Central memory CD8-positive, alpha-beta T cell (primary cell): ENCODE measurements at places on chromosomes 1 and 21.

DNA sequence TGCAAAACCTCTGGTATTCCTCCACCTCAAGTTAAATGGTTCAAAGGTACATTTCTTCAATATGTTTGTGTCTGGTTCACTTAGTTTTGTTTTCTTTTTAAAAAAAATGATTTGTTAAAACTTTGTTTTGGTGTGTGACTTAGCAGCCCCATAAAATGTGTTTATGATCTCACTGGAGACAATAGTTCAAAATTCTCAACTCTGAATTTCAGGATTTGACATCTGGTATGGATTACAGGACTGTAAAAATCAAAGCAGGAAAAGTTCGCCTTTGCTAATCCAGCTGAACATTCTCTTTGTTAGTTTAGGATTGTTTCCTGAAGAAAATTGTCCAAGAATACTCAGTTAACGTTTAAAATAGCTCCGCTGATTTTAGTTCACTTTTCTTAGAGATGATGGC, 231.7 kb downstream of the HMCN1 start:
- no peak for DNase-seq

GRCh38 chr21:43825936-43826622, 36.7 kb downstream of the RRP1 start:
- DNase-seq: no peak

DNA sequence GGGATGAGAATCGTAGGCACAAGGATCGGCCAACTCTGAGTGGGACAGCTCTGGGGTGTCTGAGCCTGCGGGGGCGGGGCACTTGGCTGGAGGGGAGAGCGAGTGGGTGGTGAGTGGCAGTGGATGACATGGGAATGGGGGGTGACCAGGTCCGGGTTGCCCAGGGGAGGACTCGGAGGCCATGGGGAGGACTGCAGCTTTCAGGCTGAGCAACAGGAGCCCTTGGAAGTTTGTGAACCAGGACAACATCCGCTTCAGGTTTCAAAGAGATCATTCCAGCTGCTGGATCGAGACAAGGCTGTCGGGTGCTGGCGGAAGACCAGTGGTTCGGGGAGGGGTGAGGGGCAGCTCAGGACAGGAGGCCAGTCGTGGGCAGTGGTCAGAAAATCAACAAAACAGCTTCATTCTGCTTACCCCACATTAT, 124.4 kb upstream of the IRF2BP2 start:
- no peak for DNase-seq

- no peak for DNase-seq
These were observed 92.0 kb downstream of the CRB1 start for GRCh38 chr1:197360068-197360467.

DNA sequence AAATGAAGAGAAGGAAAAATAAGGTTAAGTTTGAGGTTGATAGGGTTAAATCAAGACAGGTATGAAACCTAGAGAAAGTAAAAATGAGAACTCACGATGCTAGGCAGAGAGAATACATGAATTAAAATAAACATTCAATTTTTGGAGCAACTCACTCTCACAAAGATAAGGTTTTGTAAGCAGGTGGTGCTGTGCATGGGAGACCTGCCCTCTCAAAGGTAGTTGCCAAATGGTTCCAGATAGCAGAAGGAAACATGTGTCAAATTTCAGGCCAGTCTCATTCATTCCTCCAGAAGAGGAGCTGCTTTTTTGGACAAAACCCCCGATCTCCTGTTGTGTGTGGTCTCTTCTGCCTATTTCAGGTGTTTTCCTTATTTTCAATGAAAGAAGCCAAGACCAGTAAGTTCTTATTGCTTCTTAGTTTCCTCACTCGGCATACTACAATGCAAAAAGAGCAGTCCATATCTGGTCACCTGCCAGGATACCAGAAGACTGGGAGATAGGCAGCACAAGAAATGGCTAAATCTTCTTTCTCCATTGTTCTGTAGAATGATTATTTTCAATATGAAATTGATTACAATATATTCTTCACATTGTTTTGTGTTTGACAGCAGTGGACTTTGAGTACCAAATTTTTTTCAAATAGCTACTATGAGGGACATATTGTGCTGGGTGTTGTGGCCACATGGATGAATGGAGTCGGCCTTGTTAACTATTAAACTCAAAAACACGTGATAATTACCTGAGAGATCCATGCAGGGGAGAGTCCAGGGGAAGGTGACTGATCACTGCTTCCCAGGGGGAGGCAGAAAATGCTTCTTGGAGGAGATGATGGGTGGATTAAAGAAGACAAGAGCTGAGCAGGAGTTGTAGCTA, 3.6 kb downstream of the CR1L start:
- DNase-seq: no peak

- DNase-seq: peak; percentile 48
These were observed 82.2 kb upstream of the SSX2IP start for GRCh38 chr1:84772428-84772943.

DNA sequence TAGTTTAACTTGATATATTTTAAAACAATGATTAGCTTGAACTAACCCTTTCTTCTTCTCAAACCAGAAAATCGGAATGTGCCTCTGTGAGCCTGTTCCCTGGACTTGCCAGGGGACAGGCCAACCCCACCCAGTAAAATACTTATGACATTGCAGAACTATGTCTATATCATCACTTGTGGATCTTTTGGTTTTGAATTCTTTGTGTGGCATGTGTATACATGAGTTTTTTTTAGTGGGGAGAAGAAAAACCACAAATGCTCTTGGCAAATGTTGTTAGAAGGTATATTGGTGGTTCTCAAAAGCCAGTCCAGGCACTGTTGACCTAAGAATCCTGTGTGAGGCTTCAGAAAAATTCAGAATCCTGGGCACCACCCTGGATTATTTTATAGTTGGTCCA, 347.4 kb downstream of the SIPA1L2 start:
- DNase-seq: no peak

DNA sequence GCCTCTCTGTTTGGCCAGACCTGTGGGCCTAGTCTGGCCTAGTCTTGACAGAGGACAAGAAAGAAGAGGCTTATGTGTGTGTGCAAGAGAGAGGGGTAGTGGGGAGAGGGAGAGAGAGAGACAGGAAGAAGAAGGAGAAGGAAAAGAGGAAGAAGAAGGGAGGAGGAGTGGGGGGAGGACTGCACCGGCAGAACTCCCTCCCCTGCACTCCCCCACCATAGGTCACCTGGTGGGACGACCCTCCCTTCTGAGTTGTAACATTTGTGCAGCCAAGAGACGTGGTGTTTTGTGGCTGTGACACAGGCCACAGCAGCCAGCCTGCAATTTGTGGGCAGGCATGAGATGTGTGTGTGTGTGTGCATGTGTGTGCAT, 4.3 kb downstream of the INAVA start:
- no peak for DNase-seq

DNA sequence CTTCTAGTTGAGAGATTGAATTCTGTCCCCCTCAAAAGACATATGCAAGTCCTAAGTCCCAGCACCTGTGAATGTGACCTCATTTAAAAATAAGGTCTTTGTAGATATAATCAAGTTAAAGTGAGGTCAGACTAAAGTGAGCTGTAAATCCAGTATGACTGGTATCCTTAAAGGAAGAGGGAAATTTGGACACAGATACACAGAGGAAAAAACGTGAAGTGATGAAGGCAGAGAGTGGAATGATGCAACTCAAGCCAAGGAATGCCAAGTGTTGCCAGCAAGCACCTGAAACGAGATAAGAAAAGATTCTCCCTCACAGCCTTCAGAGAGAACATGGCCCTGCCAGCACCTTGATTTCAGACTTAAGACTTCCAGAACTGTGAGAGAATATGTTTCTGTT, 444.7 kb upstream of the VAMP3 start:
- DNase-seq: no peak
